ENCODE measurements at places on chromosomes 6 and 20.

DNA sequence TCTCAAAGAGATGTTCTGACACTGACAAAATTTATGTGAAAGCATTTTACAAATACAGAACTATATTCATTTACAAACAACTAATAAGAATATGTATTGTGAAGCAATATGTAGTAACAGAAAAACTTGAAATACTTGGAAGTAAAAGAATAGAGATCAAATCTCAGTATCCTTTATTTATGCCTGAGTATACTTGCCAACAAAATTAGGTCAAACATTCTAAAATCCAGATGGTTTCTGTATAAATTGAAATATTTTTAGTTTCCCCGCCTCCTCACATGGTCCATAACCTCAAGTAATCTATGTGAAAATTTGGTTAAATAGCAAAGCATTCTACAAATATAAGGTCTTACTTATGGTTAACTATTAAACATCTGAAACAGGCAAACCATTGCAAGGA, 545.4 kb downstream of the EYS start:
- DNase-seq: no peak

DNA sequence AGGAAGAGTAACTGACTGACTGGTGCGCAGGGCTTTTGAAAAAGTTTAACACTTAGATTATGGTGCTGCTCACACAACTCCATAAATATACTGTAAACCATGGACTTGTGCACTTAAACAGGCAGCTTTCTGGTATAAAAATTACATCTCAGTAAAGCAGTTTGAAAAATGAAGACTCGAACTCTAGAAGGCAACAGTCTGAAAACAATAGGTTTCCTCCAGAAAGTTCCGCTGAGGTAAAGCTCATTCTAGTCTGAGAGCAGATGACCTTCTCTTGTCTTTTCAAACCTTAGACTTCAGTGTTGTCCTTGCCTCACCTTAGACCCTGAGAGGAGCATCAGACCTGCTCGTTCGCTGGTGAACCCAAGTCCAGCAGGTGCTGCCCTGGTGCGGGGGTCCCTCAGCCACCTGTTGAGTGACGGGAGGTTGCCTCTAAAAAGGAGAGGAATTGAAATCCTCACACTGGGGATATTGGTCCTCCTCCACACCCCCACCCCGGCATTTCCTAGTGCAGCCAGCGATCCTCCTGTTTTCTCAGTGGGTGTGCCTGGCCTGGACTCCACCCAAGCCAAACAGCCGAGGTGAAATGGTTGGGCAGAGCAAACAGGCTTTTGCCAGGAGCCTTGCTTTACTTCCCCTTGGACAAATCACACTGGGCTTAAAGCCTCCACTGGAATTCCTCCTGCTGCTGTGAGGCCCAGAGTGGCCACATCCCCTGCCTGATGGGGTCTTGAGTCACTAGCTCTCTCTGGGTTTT, 14.7 kb upstream of the PYGB start:
- no peak for DNase-seq

DNA sequence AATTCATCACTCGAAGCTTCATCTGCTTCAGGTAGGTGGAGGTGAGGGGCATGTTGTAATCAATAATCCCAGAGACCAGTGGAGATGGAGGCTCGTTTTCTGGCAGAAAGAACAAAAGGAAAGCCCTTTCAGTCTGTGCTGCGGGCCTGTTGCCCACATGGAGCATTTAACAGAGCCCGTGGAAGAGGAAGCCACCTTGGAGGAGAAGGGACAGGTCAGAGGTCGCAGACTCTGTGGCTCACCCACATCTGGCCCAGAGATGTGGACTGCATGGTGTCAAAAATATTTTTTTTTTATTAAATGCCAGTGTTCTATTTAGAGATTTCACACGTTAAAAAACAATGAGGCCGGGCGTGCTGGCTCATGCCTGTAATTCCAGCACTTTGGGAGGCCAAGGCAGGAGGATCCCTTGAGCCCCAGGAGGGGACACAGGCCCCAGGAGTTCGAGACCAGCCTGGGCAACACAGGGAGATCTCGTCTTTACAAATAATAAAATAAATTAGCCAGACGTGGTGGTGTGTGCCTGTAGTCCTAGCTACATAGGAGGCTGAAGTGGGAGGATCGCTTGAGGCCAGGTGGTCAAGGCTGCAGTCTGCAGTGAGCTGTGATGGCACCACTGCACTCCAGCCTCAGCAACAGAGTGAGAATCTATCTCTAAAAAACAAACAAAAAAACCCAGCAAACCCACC, 73.6 kb downstream of the NOL4L start:
- DNase-seq: no peak

- DNase-seq: peak; percentile 62
Observed at GRCh38 chr6:80133020-80133419, 26.5 kb downstream of the BCKDHB start.

GRCh38 chr6:138374815-138375214, 2.9 kb upstream of the SMIM28 start:
- no peak for DNase-seq

DNA sequence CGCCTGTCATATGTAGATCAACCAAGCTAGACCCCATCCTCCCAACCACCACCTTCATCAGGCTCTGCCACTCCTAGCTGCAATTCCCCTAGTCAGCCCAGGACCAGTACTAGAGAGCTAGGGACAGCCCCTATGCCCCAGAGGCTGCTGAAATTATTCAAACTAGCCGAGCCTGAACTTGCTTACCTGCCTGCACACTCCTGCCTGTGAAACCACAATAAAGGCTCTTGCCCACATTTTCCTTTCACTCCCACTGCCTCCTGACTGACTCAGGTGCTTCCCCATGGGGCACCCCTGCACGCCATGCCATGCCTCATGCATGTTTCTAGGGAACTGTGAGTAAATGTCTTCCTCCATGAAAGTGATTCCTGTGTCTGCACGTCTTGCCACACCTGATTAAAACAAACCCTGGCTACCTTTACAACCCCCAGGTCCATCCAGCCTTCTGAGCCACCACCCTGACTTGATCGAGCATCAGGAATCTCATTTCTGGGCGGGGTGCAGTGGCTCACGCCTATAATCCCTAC, 66.5 kb upstream of the IER3 start:
- DNase-seq: no peak

GRCh38 chr20:32610472-32611218, 25.5 kb upstream of the NOL4L start:
- no peak for DNase-seq

DNA sequence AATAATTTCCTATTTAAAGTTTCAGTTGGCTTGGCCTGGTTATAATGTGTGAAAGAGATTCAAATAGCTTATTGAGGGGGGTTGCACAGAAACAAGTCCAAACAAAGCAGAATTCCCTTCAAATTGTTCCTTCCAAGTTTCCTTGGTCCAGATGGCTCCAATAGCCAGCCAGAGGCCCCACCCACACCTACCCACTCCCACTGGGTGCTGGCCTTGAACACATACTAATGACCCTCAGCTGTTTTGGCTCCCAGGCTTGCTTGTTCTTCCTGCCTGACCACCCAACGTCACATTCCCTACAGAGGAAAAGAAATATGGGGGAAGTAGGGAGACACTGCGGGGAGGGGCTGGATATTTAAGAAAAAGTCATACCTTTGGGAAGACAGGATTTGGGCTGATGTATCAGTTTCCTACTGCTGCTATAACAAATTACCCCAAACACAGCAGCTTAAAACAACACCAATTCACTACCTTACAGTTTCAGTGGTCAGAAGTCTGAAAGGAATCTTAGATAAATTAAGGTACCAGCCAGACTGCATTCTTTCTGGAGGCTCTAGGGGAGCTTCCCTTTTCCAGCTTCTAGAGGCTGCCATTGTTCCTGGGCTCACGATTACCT, 95.7 kb downstream of the COL21A1 start:
- no peak for DNase-seq

GRCh38 chr6:12203001-12203400, 87.2 kb upstream of the EDN1 start:
- no peak for DNase-seq

DNA sequence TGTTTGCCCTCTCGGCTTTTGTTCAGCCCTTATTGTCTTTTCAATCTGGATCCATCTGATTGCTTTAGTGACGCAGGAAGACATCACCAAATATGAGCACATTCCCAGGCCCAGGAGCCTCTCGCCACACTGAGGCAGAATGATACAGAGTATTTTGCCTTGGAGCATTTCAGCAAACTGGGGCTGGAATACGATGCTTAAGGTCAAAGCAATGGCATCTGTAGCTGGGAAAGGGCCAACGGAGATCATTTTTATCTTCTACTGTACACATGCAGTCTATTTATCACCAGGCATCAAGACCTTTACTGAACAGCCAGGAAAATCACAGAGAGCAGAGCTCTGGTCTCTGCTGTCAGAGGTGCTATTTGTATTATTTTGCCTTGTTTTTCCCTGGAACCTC, 655.3 kb downstream of the RNF144B start:
- no peak for DNase-seq

- no peak for DNase-seq
Observed at GRCh38 chr6:25173246-25173645, 105.9 kb upstream of the CARMIL1 start.

- DNase-seq: no peak
Observed at GRCh38 chr6:33924681-33925080, 120.9 kb upstream of the MLN start.

GRCh38 chr20:50186151-50186885, 4.3 kb upstream of the CEBPB start:
- peak; percentile 89 for DNase-seq

- no peak for DNase-seq
Observed at GRCh38 chr20:23623666-23624323, 14.0 kb downstream of the CST3 start.

DNA sequence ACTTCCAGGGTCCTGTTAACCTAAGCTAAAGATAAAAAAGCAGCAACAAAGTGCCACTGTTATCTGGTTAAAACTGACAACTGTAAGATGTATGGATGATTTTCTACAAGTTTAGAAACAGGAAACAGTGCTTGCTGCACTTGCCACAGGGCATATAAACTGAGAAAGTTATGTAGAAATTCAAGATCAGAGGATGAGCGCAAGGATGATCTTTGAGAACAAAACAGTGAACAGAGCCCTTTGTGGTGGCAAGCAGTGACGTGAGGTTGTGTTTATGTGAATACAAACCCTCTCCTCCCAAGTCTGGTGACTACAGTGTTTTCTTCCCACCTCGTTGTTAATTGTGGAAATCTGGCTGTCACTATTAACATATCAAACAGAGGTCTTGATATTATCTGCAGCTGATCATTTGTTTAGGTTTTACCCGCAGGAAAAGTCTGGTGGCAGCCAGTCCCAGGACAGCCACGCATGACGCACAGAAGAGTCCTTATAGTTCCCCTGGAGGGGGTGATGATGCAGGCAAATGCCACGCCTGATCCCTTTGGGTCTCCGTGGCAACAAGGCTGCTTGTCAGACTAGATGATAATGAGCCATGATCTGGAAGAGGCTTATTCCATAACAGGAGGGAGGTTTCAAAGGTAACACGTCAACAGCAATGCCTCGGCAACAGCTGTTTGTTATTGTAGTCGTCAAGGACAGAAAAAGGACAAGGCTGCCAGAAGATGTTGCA, 43.1 kb upstream of the TNFAIP3 start:
- DNase-seq: no peak

DNA sequence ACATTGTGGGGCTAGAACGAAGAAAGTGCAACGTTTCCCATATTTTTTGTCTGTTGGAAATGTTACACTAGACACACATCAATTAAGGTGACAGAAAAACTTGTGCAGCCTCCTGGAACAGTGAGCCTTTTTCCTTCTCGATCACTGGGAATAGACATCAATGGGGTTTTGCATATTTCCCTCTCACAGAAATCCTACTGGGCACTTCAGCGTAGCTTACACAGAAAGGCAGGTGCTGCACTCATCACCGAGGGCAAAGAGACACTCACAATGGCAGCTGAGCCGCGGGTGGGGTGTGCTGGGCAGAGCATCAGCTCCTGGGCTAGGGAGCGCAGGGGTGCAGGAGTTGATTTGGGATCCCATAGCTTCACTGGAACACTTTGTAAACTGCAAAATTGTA, 64.5 kb downstream of the THBS2 start:
- DNase-seq: no peak

GRCh38 chr20:63831646-63831992, 555 bp upstream of the ZBTB46 start:
- DNase-seq: no peak

GRCh38 chr20:37359331-37359730, 13.4 kb downstream of the SRC start:
- DNase-seq: no peak

DNA sequence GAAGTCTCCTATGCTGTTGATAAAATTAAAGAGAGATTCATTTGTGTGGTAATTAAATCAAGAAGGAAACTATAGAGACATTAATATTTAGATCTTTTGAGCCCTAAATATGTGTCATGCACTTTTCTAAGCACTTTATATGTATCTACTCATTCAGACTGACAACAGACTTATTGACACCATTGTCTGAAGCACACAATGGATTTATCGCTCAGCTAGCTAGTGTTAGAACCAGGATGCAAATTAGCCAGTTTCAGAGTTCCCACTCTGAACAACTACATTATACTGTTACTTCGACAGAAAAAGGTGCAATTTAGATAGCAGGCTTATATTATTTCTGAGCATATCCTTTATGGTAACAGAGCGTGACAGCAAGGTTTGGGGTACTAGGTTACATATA, 27.7 kb upstream of the KIAA0408 start:
- DNase-seq: no peak

- DNase-seq: no peak
Observed at GRCh38 chr20:57047281-57048026, 219.0 kb downstream of the BMP7 start.

GRCh38 chr6:29216528-29216927, 45.8 kb downstream of the OR2J2 start:
- DNase-seq: no peak

- DNase-seq: no peak
Observed at GRCh38 chr20:56810141-56810540, 181.0 kb downstream of the TFAP2C start.

DNA sequence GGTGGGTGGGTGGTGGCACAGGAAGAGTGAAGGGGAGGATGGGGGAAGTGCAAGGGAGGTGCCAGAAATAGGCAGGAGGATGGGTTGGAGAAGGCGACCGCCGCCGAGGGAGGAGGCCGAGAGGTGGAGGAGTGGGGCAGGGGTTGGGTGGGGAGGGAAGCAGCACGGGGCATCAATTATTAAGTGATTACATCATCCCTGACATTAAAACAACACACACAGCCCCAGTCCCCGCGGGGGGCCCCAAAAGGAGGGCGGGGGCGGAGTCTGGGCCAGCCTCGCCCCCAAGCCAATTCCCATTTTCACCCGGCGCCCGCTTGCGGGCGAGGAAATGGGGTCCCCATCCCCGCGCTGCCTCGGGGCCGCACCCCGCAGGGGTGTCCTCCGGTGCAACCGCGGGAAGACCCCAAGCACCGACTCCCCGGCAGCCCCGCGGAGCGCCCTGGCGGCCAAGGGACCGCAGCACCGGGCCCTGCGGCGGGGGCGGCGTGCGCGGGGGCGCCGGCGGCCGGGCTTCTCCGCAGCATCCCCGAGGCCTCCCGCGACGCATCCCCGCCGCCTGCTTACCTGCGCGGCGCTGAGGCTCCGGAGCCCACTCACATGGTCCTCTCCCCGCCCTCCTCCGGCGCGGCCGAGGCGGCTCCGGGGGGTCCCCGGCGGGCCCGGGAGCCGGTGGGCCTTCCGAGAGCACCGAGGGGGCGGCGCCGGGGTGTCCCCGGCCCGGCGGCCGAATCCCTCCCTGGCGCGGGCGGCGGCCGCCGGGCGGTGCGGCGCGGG, 663 bp downstream of the FYN start:
- no peak for DNase-seq

- no peak for DNase-seq
Observed at GRCh38 chr6:144588697-144589325, 303.7 kb downstream of the UTRN start.

Data from hematopoietic multipotent progenitor cell treated with erythropoietin and hydrocortisone succinate and interleukin-3 and kit ligand, for 15 days (in vitro differentiated cells).